ENCODE measurements at places on chromosomes 7 and 10.

GRCh38 chr7:129828078-129828762, 124.5 kb downstream of the UBE2H start:
- no peak for DNase-seq

DNA sequence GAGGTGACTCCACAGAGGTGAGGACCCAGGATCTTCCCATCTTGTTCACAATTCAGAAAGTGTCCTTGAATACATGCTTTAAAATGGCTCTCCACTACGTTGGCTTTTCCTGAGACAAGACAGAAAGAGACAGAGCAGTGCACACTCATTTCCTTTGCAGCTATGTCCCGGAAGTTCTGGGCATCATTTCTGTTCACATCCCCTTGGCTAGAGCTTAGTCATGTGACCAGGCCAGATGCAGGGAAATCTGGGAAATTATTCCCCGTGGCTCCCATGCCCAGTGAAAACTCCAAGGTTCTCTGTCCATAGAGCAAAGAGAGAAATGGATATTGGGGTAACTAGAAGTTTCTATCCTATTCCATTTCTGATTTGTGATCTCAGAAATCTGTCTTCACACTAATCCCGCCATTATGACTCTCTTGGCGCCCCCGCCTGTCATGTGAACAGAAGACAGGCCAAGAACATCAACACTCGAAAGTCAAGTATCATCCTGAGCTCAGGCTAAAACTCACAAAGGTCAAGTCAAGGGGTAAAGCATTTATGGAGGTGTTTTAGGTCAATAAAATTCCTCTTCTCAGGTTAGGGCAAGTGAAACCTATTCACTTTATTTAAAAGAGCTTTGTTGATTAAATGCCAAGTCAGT, 251.4 kb upstream of the HABP2 start:
- no peak for DNase-seq

DNA sequence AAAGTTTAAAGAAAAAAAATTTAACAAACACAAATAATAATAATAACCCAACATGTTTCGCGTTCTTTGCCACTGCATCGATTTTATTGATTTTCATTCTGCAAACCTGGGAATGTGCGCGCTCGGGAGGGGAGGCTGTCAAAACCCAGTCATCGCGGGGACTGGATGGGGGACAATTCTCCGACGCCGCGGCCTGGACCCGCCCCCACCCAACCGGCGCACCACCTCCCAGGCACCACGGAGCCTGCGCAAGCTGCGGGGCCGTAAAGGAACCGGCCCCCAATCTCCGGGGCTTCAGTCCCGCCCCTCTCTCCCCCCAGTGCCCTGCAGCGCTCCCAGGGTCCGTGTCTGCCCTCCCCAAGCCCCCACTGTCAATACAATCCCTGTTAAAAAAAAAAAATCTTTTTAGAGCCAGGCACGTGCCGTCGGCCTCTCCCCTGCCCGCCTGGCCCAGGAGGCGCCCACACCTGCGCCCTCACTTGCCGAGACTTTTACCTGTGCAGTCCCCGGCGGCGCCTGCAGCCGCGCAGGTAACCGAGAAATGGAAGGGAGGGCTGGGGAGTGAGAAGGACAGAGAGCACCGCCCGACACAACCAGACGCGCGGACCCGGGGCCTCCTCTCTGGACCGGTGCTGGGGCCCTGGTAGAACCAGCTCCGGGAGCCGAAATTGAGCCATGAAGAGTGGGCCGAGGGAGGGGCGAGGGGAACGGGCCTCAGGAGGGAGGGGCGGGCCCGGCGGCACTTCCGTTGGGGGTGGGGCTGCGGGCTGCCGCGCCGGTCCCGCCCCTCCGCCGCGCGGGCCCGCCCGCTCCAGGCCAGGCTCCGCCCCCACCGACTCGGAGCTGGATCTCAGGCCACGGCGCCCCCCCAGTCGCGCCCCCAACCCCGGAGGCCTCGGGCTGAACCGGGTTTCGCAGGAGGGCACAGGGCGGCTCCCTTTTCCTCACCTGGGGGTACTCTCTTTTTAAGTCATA, 7.6 kb upstream of the ZNF503 start:
- DNase-seq = peak; percentile 77

DNA sequence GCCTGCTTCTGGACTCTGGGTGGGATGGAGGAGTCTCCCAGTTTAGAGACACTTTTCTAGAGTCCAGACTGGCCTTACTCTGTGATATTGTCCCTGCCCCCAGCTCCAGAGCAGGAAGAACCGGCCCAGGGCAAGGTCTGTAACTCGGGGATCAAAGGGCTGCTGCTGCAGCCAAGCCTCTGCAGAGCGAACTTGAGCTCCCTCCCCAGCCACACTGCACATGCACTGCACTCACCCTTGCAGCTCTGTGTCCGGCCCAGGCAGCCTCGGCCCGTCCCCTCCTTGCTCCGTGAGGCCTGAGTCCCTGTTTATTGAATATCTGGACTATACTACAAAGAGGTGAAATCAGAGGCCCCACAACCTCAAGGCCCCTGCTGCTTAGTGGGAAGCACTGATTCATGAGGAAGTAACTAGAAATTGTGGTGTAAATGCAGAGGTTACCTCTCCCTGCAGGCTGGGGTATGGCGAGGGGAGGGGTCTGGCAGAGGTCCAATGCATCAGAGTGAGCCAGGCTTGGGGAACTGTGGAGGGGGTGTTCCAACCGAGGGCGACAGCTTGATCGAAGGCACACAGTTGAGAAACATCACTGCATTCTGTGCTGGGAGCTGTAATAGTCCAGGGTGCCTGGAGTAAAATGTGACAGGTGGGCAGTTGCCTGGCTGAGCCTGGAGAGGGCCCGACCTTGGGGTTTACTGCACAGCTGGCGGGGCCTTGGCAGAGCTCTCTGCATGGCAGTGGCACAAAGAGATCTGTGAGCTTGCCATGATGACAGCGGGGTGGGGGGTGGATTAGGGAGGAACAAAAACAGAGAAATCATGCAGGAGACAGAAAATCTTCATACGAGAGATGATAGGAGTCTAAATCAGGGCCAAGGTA, 49.1 kb downstream of the AOC1 start:
- DNase-seq = no peak

DNA sequence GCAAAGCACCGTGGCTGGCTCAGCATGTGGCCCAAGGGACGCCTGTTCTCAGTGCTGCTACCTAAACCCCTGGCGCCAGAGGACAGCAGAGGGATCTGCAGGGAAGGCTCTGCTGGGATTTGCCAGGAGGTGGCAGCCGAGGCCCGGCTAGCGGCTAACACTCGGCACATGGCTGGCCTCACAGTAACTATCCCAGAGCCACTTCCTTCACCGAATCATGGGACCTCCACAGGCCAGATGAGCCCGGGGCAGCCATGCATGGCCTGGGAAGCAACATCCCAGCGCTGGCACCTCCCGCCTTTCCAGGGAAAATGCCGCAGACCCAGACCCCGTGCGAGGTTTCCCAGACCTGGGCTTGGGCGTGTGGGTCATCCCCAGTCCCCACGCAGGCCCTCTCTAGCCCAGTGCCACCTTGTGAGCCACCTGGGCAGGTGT, 36.4 kb downstream of the DPYSL4 start:
- DNase-seq = peak; percentile 93

DNA sequence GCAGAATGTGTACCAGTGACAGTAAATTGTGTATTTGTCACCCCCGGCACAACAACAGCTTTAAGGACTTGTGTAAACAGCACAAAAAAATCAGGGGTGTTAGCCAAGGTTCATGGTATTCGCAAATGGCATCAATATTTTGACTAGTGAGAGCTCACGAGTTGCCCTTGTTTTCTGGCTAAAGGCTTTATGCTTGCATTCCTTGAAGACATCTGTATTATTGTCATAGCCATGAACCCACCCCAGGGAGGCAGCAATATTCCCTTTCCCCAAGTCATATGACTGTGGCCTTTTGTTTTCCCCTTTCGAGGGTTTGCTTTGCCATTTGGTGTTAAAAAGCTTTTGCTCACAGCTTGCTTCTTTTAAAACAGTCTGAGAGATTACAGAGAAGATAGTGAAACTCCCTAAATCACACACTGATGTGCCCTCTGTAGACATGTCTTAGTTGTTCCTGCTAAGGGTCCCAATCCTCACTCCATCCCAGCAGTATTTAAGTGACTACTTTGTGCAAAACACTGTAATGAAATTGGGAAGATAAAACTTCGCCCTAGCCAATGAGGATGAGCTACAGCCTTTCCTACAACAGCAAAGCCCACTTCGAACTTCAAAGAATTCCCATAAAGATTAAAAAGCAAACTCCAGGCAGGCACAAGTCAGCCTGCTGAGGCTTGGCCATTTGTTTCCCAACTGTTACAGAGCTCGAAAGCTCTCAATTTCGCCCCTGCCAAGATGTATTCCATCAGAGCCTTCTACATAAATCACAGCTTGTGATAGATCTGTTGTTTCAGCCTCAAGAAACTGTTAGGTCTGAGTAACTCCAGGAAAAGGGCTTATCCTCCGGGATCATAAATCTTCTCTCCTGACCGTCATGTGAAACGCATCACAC, 172.3 kb downstream of the ADAM12 start:
- peak; percentile 49 for DNase-seq

DNA sequence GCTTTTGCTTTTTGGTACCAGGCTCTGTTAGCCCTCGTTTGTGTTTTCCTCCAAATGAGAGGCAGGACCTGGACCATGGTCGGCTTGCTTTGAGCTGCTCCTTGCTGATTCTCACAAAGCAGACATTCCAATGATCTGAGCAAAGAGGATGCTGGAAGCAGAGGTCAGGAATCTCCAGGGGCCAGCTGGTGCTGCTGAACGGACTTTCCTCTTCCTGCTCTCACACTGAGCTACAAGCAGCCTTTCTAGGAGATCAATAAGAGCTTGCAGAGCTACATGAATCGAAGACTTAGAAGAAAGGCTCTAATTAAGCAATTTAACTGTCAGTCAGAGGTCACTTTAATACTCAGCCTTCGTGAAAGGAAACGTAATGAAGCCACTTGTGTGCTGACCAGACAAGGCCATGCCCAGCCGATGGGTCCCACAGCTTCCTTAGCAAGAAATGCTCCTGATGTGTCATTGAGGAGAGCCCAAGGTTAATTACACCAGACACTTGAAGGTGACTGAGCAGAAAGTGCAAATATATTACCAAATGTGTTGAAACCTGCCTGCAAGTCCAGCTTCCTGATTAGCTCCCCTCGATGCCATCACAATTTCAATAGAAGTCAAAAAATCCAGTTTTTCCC, 151.3 kb upstream of the RSU1 start:
- DNase-seq = peak; percentile 83

- no peak for DNase-seq
These were observed 412.2 kb upstream of the ZMIZ1 start for GRCh38 chr10:78656417-78657162.

Data from AG08395 (cell line).